ENCODE measurements at places on chromosomes 11 and 22.

DNA sequence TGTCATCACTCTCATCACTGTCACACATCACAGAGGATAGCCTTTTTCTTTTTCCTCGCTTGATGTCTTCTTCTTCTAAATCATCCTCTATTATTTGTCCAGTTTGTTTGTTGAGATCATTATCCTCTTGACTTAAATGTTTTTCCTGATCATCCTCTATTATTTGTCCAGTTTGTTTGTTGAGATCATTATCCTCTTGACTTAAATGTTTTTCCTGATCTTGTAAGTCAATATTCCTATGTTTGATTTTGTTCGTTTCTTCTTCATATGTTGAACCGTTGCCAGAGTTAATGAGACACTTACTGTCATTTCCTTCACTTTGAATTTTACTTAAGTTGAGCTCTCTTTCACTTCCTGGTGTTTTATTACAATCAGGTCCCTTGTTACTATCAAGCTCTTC, 5.6 kb downstream of the CCDC82 start:
- no peak overlapping the region for H3K4me3 ChIP-seq
- no peak overlapping the region for H3K27ac ChIP-seq
- DNase-seq, result no peak
- H3K27me3 ChIP-seq, result no peaks in the 10 kb centered on the region
- H3K4me1 ChIP-seq, result no peaks in the 10 kb centered on the region

- peaks cover 42% of the 10 kb centered on the region for H3K36me3 ChIP-seq
- no peaks in the 10 kb centered on the region for H3K27me3 ChIP-seq
- no peak for DNase-seq
- no peak overlapping the region for H3K4me3 ChIP-seq
- no peaks in the 10 kb centered on the region for H3K4me1 ChIP-seq
Measured at GRCh38 chr22:41888627-41889200, 26.2 kb downstream of the SHISA8 start.

DNA sequence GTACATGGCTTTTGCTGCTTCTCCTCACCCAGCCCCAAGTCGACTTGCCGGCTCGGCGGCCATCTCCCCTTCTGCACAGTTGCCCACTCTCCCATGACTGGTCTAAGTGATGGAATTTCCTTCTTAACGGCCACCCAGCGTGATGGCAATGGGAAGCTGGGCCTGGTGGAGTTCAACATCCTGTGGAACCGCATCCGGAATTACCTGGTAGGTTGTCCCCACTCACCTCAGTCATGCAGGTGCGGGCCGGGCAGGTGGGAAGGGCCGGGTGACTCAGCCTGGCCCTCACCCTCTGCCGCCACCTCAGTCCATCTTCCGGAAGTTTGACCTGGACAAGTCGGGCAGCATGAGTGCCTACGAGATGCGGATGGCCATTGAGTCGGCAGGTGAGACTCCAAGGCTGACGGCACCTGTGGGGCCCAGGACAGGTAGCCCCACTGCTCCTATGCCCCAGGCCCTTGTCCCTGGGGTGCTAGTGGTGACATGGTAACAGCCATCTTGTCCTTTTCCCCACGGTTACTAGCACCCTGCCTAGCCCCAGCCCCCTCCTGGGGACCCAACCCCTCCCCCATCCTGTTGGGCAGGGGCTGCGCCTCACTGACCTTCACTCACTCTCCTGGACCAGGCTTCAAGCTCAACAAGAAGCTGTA, 28.1 kb downstream of the CAPN1 start:
- no peak overlapping the region for H3K27ac ChIP-seq
- H3K27me3 ChIP-seq, result no peaks in the 10 kb centered on the region
- H3K36me3 ChIP-seq, result peaks cover 48% of the 10 kb centered on the region
- peaks cover 19% of the 10 kb centered on the region for H3K4me1 ChIP-seq
- H3K4me3 ChIP-seq, result no peak overlapping the region
- DNase-seq, result no peak

- H3K27me3 ChIP-seq, result no peaks in the 10 kb centered on the region
- H3K36me3 ChIP-seq, result peaks cover 3% of the 10 kb centered on the region
- no peak for DNase-seq
Measured at GRCh38 chr11:61274084-61274483, 21.0 kb downstream of the VWCE start.

DNA sequence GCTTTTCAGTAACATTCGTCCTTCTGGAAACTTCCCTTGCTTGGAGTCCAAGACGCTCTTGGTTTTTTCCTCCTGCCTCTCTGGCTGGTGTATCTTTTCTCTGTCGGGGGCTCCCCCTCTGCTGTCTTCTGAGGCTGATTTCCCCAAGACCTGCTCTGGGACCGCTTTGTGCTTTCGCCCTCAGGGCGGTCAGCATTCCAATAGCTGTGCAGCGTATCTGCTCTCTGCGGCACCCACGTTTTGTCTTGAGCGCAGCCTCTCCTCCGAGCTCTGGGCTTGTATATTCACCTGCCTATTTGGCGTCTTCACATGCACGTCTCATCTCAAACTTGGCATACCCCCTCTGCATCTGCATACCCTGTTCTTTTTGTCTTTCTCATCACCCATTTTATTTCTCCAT, 2.4 kb downstream of the GTSE1 start:
- peaks cover 13% of the 10 kb centered on the region for H3K36me3 ChIP-seq
- no peak for DNase-seq
- no peaks in the 10 kb centered on the region for H3K27me3 ChIP-seq

Data from iPS DF 6.9 (cell line).